Retinal pigment epithelial cell (primary cell): ENCODE measurements at places on chromosomes 12 and 14.

- no peak for DNase-seq
Observed at GRCh38 chr12:99824900-99825542, 159.7 kb downstream of the ANKS1B start.

GRCh38 chr12:28232211-28232928 lies 42.1 kb downstream of the CCDC91 start:
- no peak for DNase-seq

DNA sequence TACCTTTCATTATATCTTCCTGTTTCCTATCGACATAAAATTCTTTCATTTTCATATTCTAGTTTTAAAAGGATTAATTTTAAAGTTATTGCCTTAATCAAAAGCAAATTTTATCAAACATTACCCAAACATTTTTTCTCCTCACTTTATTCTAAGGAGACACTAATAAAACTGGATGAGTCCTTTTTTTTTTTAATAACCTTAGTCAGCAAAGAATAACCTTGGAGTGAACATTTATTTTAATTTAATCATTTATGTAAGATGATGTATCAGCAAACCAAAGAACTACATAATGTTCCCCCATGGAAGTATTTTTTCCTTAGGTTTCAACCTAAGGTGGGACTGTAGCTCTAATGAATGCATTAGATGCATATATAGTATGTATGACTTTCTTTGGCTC lies 83.9 kb downstream of the RAD52 start:
- DNase-seq: no peak

GRCh38 chr12:80553316-80553715 lies 109.3 kb downstream of the PTPRQ start:
- DNase-seq: peak; percentile 85

DNA sequence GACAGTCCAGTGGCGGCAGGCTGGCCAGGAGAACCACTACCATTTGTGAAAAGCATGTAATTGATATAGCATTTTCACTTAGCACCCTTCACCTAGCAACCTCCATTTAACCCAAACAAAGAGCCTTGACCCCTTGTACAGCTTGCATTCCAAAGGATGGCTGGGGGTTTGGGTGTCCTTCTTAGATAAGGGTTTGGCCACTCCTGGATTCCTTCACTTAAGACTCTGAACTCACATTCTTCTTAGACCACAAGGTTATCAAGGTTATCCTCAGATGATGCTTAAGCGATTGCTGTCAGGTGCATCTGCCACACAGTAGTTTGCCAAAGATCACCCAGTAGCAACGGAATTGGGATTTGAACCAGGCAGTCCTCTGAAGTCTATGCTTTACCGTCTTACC lies 102.8 kb downstream of the ZNF664 start:
- no peak for DNase-seq

DNA sequence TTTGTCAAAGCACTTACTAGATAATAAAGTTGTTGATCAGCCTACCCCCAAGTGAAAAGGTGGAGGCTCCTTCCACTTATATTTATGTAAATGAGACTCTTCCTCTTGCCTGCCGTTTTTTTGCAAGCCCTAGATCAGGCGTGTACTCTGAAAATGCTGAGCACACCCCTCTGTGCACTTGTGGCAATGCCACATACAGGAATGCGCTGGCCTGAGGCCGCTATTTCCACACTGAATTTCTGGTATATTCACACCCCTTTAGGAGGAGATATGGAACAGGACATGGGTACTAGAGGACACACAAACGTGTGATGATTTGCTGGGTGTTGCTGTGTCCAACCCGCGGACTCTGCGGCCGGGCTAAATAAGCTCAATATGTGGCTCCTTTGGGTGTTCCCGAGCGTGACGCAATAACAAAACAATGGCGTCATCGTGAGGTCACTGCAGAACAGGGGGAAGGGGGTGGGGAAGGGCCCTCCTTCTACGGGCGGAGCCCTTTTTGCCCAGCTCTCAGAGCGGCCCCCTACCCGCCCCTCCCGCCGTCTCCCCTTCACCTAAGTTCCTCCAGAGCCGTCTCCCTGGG lies 554 bp upstream of the TSPAN31 start:
- DNase-seq: no peak
